Testis (tissue), 5 donors: ENCODE measurements at places on chromosomes 16 and 17.

DNA sequence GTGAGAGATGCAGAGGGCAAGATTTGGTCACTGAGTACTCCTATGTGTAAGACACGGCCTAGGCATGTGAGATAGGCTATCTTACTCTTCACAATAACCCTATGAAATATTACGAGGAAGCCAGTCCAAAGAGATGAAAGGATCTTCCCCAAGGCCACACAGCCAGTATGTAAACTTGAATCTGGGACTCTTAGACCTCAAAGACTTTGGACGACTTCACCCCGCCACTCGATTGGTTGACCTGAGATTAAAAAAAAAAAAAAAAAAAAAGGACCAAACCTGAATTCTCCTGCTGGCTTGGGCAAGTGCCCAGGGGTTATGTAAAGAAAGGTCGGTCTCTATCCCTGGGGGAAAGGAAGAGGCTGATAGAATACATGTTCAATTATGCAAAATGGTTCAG lies 33.1 kb downstream of the PIPOX start:
- no peak overlapping the region for H3K4me3 ChIP-seq
- no peak for DNase-seq
- H3K4me1 ChIP-seq, result no peaks in the 10 kb centered on the region
- H3K27ac ChIP-seq, result no peak overlapping the region

DNA sequence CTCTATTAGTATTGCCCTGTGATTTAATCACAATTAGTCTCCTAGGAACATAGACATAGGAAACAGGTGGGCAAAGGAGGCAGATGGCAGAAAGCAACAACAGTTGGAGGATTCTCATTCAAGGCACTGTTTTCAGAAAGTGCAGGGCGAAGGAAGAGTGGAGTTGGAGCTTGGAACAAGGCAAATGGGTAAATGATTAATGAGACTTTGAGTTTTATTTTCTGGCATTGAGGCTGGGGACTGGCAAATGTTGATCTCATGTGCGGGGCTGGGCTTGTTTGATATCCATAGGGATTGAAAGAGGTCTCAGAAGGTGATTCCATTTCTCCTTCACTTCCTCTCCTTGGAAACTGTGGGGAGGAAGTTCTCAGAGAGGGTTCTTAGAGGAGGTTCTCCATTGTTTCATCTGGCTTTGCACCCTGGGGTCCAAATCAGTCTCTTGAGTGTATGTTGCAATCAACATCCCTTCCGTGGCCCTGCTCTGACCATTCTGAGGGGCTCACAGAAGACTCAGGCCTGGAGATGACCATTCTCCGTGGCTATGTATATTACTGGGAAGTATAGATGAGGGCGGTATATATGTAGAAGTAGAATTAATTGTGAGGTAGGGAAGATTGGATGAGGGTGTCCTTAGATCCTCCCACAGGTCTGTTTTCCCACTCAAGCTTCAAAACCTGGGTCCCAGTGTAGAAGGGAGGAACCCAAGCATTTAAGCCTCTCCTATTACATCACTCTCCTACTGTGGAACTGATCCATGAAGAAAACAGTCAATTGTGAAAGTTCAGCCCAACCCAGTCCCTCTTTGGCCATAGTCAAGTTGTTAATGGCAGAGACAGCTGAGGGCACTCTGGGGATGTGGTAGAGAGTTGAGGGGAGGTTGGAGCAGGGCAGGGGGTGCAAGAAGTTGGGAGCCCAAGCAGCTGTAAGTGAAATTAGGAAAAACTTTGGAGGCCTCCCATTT lies 36.5 kb upstream of the SRSF1 start:
- no peaks in the 10 kb centered on the region for H3K4me1 ChIP-seq
- DNase-seq, result no peak
- no peaks in the 10 kb centered on the region for H3K27me3 ChIP-seq

GRCh38 chr17:80960797-80961452 lies 30.7 kb upstream of the CHMP6 start:
- H3K4me3 ChIP-seq, result no peak overlapping the region
- no peaks in the 10 kb centered on the region for H3K36me3 ChIP-seq
- H3K27ac ChIP-seq, result no peak overlapping the region
- peaks cover 15% of the 10 kb centered on the region for H3K4me1 ChIP-seq
- H3K27me3 ChIP-seq, result no peaks in the 10 kb centered on the region
- DNase-seq, result no peak

- peak overlapping the region; percentile 82 for H3K27ac ChIP-seq
- H3K4me3 ChIP-seq, result peak overlapping the region; percentile 89
- no peak for DNase-seq
Measured at GRCh38 chr17:1830288-1830687, 483 bp downstream of the RPA1 start.

DNA sequence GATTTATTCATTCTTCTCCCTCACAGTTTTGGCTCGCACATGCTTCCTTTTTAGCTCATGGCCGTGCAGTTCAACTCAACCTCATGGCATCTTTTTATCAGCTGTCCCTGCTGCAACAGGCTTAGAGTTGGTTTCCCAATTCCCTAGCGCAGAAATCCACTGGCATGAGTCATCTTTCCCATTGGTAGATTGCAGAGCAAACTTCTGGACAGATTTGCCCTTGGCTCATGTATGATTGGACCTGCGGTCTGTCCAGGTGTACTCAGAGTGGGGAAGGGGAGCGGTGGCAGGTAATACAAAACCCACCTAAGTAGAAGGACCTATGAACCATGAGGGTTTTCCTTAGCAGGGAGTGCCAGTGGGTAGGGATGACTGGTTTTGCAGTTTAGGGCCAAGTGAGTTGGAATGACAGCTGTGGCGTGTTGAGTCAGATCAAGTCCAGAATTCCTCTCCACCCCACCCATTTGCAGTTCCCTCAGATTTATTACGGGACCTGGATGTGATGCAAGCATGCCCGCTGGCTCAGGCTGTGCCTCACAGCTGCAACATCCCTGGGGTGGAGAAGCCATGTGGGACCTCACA lies 584.7 kb downstream of the WWOX start:
- peak; percentile 21 for DNase-seq
- H3K27me3 ChIP-seq, result no peaks in the 10 kb centered on the region
- no peaks in the 10 kb centered on the region for H3K4me1 ChIP-seq

- no peaks in the 10 kb centered on the region for H3K36me3 ChIP-seq
- H3K27ac ChIP-seq, result no peak overlapping the region
- H3K27me3 ChIP-seq, result no peaks in the 10 kb centered on the region
- DNase-seq, result no peak
- H3K4me3 ChIP-seq, result no peak overlapping the region
Measured at GRCh38 chr17:40522250-40522960, 21.0 kb upstream of the TNS4 start.
